ENCODE measurements at places on chromosomes 12 and 14.

DNA sequence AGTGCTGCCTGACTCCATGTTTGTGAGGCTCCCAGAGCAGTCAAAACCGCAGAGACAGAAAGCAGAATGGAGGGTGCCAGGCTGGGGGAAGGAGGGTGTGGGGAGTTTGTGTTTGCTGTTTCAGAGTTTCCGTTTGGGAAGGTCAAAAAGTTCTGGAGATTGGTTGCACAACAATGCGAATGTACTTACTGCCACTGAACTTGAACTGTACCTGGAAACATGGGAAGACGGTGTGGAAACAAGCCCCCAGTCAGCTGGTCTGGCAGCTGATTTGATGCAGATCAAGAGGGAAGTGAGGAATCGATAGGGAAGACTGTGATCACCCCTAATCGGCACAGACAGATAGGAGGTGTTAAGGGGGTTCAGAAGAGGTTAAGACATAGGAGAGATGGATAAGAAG, 35.3 kb upstream of the INF2 start:
- DNase-seq: no peak

GRCh38 chr12:57055824-57056223, 5.9 kb upstream of the MYO1A start:
- DNase-seq: no peak

- DNase-seq: no peak
Observed at GRCh38 chr14:62468946-62469345, 576.3 kb downstream of the KCNH5 start.

DNA sequence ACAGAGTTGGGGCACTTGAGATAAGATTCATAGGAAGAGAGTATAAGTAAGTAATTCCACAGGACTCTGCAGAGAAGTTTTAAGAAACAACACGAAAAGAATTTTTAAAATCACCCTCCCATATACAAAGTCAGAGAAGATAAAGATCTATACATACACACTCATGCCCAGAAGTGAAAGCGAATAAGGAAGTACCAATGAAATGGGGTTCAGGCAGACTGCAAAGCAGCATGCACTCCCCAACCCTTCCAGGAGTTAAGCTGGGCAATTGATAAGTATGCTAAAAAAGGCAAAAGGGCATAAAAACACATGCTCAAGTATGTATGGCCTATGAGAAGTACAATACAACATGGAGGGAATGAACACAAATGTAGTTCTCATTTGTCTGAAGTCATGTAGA, 246.2 kb upstream of the GRIP1 start:
- DNase-seq: no peak

DNA sequence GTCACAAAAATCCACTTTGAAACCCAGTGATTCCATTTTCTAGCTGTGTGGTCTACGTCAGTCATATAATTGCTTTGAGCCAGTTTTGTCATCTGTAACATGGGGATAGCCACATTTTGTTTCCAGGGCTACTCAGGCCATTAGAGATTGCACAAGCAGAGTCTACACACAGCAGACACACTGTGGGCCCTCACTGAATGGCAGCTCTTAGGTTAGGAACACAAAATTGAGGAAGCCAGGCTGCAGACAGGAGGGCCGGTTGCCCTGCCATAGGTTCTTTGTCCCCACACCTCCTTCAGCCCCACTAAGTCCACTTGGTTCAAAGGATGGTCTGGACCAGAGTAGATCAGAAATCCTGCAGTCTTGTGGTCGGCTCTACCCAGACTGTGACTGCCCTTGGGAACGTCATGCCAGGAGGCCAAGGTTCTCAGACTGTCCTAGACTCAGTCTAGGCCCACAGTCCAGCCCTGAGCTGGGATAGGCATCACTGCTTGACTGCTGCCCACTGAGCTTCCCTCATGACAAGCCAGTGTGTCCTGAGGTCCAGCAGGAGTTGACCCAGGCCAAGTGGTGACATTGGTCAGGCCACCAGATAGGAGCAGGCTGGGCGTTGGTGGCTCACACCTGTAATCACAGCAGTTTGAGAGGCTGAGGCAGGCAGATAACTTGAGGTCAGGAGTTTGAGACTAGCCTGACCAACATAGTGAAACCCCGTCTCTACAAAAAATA, 3.8 kb upstream of the MYH7 start:
- DNase-seq: no peak

GRCh38 chr14:21915826-21916225, 242.2 kb upstream of the OR4E1 start:
- no peak for DNase-seq

- DNase-seq: no peak
Observed at GRCh38 chr14:100313464-100314230, 7.4 kb upstream of the SLC25A29 start.

GRCh38 chr14:86035882-86036281, 505.9 kb downstream of the FLRT2 start:
- DNase-seq: peak; percentile 67

GRCh38 chr12:32522331-32523221, 123.2 kb downstream of the FGD4 start:
- peak; percentile 55 for DNase-seq

- peak; percentile 42 for DNase-seq
Observed at GRCh38 chr12:119668324-119668841, 450 bp downstream of the PRKAB1 start.

DNA sequence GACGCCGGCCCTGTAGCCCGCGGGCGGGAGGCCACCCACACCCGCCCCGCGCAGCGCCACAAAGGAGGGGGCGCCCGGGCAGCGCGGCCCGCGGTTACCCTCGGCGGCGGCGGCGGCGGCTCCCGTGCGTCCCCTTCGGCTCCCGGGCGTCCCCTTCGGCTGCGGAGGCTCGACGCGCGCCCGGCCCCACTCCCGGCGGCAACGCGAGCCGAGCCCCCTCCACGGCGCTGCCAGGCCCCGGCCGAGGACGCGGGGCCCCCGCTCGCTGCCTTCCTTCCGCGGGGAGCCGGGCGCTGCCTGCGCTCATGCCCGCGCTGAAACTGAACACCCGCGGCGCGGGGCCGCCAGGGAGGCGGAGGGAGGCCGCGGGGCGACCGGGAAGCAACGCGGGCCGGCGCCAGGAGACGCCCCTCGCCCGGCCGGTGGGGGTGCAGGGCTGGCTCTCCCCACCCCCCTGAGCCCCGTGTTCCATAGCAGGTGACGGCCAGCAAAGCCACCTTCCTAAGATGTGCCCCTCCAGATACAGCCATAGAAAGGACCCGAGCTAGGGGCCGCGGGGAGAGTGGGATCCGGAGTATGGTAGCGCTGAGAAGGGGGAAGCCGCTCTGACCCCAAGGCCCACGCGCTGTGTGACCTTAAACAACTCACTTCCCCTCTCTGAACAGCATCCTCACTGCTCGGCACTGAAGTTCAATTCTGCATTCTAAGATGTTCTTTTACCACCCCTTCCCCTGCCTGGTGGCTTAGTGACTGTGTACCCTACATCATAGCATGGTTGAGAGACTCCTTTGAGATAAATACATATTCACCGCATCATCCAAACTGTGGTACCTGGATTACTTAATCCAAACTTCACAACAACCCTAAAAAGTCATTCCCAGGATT, 42.8 kb downstream of the KDM2B start:
- DNase-seq: peak; percentile 43

DNA sequence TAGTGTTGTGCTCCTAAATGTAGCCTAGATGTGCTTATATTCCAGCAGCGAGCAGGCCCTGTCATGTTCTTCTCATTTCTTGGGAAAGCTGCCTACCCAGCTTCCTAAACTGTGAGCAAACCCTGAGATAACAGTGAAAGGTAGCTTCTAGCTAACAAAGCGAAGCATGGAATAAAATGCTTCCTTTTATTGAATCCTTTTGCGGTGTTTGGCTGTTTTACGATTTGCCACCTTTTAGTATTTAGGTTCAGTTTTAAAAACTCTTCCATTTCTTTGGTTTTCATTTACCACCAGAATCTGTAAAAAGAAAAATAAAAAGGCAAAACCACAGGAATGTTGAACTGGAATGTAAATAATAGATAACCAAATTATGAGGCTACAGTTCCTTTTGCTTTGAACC, 5.0 kb upstream of the PKP2 start:
- no peak for DNase-seq

DNA sequence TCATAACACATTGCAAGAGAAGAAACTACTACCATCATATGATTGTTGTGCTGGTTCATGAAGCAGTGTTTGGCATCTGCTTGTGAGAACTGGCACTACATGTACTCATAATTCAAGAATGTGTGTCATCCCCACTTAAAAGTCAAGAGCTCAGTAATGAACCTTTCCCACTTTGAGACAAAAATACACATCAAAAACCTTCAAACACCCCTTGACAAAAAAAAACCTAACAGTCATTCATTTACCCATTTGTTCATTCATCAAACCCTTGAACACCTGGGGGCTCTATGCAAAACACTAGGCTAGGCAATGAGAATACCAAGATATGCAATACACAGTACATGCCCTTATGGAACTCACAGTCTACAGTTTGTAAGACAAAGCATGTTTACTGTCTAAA, 40.0 kb downstream of the KIF21A start:
- DNase-seq: no peak

GRCh38 chr12:13727707-13728195, 253.7 kb downstream of the GRIN2B start:
- DNase-seq: no peak

DNA sequence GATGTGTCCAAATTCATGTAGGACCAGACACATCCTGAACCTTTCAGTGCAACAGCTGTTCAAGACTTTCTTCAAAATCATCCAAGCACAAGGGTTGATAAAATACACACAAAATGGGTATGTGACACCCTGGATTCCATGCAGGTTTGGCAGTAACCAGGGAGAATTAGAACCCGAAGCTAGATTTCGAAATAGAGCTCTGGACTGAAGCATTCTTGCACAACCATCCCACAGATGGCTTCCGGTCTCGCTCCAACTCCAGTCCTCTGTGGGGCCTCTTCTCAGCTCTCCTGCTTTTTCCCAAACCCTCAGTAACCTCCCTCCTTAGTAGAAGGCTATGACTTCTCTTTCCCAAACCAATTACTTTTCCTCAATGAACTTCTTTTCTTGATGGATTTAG, 171.3 kb downstream of the TTC7B start:
- DNase-seq: no peak

DNA sequence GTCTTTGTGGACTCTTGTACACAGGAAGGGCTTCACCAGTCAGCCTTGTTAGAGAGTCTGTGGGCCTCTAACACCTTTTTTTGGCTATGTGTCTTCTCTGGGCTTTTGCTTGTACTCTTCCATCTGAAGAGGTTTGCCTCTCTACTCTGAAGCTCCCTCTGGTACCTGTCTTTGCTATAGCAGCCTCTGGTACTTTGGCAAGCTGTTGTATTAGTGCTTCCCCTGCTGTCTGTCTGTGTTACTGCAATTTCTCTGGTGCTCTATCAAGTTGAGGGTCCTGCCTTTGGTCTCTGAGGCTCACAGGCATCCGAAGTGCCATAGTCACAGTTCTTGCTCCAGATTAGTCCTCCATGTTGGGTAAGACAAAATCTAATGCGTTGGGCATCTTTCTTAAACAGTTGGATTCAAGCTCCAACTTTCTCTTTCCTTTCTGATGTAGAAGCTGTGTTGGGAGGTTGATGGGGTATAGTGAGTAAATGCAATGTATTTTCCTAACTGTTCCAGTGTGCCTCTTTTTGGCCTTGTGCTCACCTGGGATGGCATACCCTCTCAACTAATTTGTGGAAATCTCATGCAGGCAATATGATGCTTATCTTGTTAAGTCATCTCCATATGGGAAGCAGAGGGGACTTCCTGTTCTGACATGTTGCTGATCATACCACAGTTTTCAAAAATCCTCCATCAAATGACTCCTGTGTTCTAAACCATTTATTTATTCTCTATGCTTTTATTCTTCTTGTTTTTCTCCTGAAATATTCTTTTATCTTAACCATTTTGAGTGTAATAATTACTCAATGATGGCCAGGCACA, 88.8 kb downstream of the ATF7IP start:
- DNase-seq: peak; percentile 87

DNA sequence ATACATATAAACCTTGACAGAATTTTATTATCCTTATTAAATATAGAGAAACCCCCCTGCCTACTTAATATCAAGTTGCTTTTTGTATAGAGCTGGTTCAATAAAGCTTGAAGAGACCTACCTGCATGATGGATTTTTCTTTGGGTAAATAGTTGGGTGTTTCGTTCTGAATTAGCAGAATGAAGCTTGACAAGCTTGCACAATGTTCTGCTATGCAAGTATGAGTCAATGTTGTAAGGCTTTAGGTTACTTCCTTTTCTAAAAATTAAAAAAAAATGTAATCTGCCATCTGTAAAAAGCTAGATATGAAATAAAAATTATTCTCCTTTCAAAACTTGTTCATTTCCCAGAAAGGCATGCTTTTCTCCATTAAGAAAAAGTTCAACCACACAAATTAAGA, 1662.6 kb upstream of the SEL1L start:
- no peak for DNase-seq

- DNase-seq: no peak
Observed at GRCh38 chr12:54266852-54267251, 13.1 kb downstream of the CBX5 start.

DNA sequence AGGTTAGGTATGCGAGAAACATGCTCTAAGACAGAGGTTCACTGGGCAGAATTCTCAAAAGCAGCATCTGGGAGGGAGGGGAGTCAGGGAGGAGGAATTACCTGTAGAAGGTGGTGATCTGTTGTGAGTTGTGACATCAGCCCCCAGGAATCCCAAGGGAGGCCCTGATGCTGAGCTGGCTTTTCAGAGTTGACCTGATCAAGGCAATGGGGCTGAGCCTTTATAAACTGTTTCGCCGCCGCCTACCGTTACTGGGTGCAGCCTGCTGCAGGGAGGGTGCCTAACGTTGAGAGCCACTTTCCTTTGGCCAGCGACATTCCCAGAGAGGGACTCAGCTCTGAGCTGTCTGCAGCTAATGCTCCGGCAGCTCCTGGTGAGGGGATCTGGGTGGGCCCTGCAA, 257.9 kb upstream of the TMEM132C start:
- no peak for DNase-seq

GRCh38 chr12:103751171-103751570, 89.9 kb downstream of the NT5DC3 start:
- DNase-seq: peak; percentile 39

- no peak for DNase-seq
Observed at GRCh38 chr12:49548822-49549648, 10.2 kb downstream of the KCNH3 start.

GRCh38 chr14:70567791-70568190, 32.7 kb downstream of the MED6 start:
- peak; percentile 39 for DNase-seq

GRCh38 chr12:45279931-45280830, 64.3 kb downstream of the ANO6 start:
- no peak for DNase-seq

GRCh38 chr12:108700833-108701541, 30.3 kb downstream of the CORO1C start:
- no peak for DNase-seq

DNA sequence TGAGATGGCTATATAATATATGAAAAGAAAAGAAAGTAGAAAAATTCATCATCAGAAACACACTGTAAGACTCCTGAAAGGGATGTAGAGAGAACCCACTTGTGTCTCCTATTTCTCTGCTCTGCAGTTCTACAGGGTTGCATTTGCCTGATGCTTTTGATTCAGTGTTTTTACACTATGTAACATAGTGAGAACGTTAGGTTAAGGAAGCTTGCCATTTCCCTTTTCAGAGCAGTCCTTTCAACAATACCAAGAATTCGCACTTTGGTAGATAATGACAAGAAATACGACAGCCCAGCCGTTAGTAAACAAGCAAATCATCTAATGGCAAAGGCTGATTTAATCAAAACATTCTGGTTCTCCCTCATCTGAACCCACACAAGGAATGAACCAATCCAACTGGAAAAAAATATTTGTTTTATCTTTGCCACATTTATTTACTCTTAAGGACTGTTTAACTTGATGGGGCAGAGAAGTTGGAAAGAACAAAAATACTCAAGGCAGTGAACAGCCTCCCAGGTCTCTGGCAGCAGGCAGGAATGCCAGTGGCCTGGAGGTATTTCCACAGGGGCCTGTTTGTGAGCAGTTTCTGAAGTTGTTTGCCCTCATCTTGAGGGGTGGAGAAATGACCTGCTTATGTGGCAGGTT, 30.8 kb upstream of the SOCS2 start:
- no peak for DNase-seq

All from NAMALWA (cell line).